ENCODE measurements at places on chromosomes 1 and 21.

DNA sequence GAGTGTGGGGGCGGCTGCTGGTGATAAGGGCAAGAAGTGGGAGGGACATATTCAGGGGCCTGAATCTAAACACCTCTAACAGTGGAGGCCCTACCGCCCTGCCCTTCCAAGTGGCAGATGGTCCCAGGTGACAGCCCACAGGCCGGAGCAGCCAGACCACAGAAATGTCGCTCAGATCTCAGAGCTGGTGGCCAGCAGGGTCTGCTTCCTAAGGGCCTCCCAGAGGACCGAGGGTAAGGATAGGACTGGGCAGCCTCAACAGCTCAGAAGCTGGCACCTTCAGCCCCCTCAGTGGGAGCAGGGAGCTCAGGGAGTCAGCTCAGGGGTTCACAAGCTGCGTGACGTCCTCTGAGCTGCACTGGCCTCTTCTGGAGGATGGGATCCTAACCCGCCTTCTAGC lies 201.8 kb upstream of the ZC3H12A start:
- DNase-seq: no peak

GRCh38 chr1:70674941-70675685 lies 264.0 kb downstream of the CTH start:
- no peak for DNase-seq

DNA sequence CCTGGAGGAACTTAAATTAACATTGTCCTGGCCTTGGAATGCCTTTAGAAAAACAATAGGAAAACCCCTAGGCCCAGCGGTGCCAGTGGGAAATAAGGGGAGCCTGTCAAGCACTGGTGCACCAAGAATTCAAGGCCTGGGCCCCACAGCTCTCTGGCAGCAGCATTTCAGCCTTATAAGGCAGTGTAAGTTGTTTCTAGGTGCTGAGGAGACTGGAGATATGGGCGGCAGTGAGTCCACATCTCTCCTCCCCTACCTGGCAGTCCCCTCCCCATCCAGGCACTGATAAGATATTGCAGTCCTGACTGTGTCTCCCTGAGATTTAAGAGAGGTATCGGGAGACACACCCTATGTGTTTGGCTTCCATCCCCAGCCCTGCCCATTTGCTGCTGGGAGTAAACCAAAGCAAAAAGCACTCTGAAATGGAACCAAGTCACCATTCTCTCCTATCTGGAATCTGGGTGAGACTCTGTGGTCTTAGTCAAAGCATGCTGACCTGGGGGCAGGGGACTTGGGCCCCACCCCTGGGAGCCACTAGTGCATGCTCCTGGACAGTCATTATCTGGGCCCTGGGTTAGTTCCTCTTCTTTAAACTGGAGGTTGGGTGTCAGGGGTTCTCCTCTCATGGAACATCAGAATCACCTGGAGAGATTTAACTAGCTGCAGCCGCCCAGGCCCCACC lies 30.5 kb downstream of the DEGS1 start:
- DNase-seq: no peak

DNA sequence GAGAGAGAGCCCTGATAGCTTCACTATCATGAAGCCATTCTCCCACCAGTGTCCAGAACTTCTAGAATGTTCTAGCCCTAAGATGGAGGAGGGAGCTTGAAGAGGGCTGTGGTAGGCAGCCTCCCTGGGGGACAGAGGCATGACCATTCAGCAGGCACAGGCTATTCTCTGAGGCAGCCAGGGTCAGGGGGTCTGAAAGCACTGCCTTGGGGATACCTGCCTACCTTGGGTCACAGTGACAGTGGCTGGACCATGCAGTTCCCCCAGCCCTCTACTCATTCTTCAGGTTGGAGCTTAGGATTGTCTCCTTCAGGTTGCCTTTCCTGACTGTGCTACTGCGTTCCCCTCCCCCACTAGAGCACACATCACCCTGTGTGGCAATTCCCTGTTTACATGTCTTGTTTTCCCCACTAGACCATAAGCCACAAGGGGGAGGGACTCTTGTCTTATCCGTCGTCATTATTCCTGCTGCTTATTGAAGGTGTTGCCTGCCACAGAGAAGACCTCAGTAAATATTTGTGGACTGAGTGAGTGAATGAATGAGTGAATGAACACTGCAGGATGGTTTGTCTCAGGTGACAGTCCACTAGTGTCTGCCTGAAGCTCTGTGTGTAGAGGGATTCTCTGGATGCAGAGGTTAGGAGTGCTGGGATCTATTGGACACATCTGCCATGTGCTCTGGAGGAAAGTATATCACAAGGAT lies 5.2 kb downstream of the ZDHHC18 start:
- no peak for DNase-seq

GRCh38 chr1:178768423-178768822 lies 43.4 kb downstream of the RALGPS2 start:
- DNase-seq: no peak

GRCh38 chr1:237670302-237670701 lies 220.4 kb downstream of the ZP4 start:
- no peak for DNase-seq

GRCh38 chr21:27104846-27105431 lies 138.1 kb upstream of the ADAMTS5 start:
- no peak for DNase-seq

DNA sequence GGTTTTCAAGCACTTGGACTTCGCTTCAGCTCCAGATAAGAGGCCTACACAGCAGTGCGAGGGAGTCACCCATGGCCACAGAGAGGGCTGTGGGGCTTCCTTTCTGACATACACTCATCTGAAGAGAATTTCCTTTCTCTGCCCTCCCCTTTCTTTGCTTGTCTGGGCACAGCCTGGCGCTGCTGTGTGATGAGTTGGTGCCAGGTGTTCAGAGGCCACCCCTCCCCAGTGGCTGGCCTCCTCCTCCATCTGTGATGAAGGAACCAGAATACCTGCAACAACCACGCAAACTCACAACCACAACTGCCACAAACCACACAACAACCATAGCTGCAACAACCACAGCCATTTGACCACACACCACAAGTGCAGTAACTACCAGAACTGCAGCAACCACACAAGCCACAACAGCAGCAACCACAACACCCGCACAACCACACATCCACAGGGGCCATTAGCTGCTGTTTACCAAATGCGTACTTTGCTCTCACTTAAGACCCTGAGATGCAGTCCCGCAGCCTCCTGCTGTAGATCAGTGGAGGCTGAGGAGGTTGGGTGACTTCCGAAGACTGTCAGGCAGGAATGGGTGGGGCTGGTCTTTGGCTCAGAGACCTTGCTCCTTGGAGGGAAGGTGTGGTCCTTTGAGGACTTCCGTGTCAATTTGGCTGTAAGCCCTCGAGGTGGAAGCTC lies 71.1 kb downstream of the IER5 start:
- peak; percentile 12 for DNase-seq

DNA sequence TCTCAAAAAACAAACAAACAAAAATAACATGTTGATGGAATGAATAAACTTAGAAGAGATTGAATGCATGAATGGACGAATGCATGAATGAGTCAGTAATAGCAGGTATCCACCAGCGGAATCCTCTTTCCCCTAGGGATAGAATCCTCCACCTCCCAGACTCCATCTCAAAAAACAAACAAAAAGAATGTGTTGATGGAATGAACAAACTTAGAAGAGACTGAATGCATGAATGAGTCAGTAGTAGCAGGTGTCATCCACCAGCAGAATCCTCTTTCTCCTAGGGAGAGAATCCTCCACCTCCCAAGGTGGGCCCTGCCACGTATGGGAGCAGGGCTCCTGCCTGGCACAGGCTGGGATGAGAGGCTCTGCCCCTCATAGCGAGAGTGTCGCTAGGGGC lies 26.8 kb upstream of the RNF19B start:
- DNase-seq: no peak

GRCh38 chr1:159941141-159941540 lies 4.3 kb downstream of the IGSF9 start:
- DNase-seq: no peak

DNA sequence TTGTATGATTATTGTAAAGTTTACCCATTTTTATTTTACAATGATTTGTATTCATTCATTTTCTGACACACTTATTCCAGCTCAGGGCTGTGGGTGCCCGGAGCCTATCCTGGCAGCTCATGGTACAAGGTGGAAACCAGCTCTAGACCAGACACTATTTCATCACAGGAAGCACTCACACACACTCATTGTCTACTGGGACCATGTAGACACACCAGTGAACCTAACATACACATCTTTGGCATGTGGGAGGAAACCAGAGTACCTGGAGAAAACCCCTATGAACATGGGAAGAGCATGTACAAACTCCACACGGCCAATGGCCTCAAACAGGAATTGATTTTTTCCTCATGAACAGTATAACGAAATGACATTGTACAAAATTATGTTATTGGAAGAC lies 2.4 kb downstream of the DTL start:
- no peak for DNase-seq

GRCh38 chr1:30511106-30511505 lies 212.3 kb downstream of the MATN1 start:
- no peak for DNase-seq

DNA sequence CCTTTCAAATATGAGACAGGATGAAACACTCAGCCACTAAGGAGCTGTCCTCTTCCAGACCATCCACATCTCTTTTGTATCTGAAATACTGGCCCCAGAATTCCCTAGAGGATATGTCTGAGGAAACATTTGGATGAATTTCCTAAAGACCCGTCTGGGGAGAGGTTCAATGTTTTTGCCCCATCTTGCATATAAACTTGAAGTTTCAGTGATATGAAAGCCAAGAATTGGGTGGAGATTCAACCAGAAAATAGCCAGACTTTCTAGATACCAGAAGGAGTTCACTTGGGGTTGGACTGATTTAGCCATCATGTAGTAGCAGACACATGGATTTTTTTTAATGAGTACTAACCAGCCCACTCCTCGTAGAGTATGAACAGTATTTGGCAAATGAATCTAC lies 182.0 kb downstream of the PLPP3 start:
- DNase-seq: no peak

DNA sequence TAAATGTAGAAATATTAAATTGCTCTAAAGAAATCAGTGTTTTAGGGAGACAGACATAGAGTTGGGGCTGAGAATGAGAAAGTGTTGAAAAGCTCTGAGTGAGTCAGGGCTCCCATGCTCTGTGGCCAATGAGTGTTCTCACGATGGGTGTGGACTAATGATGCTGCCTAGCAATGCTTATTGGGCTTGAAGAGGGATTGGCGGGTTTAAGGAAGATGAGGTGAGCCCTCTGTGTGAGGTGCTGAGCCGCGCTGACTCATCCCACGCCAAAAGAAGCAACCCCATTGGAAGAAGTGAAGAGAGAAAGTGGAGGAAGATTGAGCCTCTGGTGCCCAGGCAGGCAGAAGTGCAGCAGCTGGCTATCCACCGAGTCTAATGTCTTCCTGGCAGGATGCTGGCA lies 65.1 kb upstream of the DPT start:
- DNase-seq: no peak
